ENCODE measurements at places on chromosomes 2 and 18.

- no peak for DNase-seq
Measured at GRCh38 chr18:51988277-51988676, 351.7 kb upstream of the DCC start.

- DNase-seq: no peak
Measured at GRCh38 chr2:168220965-168221819, 26.2 kb downstream of the STK39 start.

GRCh38 chr2:84077496-84077895 lies 381.6 kb downstream of the SUCLG1 start:
- DNase-seq: no peak

DNA sequence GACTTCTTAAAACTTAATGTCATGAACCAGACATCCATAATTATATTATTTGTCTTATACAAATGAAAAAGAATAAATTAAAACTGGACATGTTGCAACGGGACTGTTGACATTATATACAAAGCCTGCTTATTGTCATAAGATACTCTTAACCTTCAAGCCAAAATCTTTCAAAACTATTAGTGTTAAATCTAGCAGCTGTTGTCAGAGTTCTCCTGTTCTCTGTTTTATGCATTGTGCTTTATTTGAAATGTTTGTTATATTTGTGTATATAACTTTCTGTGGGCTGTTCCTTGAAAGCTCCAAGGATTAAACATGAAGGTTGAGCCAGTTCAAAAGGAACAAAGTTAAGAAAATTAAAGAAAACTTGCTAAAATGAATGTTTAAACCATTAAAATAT lies 335.5 kb upstream of the NT5C1B start:
- no peak for DNase-seq

DNA sequence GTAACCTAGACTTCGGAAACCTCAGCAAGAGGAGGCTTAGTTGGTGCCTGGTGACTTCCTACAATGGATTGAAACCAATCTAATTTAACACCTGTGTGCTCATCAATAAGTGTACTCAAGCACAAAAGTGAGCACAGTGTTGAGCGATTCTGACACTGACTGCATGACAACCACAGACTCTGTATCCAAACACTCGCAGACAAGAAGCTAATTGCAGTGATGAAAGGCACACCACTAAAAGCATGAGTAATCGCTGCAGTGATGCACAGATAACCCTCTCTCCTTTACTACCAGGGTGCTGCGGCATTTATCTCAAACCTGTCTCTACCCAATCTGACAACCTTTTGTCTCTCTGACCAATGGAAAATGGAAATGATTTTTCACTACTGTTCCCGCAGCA lies 168.1 kb downstream of the AFF3 start:
- DNase-seq: no peak

GRCh38 chr2:11417946-11418585 lies 47.9 kb downstream of the E2F6 start:
- no peak for DNase-seq

GRCh38 chr2:80670763-80671162 lies 366.2 kb upstream of the LRRTM1 start:
- DNase-seq: no peak

GRCh38 chr2:170330881-170331280 lies 152.9 kb downstream of the MYO3B start:
- no peak for DNase-seq
